ENCODE measurements at places on chromosomes 11 and 22.

GRCh38 chr11:86587264-86588193 is 84.9 kb downstream of the ME3 start:
- DNase-seq, result no peak

DNA sequence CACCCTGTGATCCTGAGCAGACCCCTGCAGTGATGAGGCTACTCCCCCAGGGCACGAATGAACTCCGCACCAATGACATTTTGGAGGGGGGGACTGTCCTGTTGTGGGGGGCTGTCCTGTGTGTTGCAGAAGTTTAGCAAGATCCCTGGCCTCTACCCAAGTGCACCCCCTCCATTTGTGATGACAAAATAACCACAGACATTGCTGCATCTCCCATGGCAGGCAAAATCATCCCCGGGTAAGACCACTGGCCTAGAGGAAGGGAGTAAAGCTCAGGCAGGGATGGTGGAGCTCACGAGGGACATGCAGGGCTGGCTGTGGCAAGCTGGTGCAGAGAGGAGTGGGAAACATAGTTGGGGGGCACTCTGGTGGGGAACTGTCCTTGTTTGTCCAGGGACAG is 40.6 kb downstream of the NECTIN1 start:
- no peak for DNase-seq

DNA sequence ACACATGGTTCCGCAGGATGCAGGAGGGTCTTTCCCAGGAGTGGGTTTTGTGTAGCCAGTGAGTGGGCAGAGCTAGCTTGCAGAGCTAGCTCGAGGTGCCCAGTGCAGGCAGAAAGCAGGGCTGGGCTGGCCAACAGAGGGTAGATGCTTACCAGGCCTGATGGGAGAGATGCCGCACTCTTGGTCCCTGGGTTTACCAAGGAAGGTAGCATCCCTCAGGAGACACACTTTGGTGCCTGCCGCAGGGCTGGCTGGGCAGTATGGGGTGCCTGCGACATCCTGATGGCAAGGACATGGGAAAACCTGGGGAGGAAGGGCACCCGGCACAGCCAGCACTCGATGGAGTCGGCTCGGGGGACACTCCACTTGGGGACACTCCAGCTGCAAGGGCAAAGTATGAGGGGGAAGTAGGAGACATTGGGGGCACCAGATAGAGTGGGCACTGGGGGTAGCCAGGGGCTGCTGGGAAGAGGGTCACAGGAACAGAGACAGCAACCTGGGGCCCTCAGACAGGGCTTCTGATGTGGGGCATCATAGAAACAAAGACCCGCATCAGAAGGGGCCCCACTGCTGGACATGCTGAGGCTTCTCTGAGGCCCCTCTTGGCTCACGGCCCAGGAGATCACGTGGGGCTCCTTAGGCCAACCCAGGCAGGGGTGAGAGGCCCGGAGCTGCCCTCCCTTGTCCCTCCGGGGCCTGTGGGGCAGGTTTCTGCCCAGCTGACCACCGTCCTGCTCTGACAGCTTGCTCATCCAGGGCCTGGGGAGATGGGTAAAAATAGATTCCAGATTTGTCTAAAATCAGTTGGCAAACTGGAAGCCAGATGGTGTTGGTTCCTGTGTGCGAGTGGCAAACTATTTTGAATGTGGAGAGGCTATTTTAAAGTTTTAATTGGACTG is 89.8 kb downstream of the MORC2 start:
- DNase-seq, result no peak

GRCh38 chr11:587978-588380 is 11.7 kb downstream of the PHRF1 start:
- peak; percentile 54 for DNase-seq

GRCh38 chr11:63608353-63609345 is 5.6 kb downstream of the PLAAT3 start:
- no peak for DNase-seq
